Stimulated activated CD4-positive, alpha-beta T cell treated with anti-CD3 and anti-CD28 coated beads, Interleukin-1b, Interleukin-23, amount 100 ng/mL, for 1 hour (primary cell): ENCODE measurements at places on chromosomes 3 and 15.

- DNase-seq: no peak
These were observed 1.9 kb downstream of the DUOXA2 start for GRCh38 chr15:45116006-45116481.

DNA sequence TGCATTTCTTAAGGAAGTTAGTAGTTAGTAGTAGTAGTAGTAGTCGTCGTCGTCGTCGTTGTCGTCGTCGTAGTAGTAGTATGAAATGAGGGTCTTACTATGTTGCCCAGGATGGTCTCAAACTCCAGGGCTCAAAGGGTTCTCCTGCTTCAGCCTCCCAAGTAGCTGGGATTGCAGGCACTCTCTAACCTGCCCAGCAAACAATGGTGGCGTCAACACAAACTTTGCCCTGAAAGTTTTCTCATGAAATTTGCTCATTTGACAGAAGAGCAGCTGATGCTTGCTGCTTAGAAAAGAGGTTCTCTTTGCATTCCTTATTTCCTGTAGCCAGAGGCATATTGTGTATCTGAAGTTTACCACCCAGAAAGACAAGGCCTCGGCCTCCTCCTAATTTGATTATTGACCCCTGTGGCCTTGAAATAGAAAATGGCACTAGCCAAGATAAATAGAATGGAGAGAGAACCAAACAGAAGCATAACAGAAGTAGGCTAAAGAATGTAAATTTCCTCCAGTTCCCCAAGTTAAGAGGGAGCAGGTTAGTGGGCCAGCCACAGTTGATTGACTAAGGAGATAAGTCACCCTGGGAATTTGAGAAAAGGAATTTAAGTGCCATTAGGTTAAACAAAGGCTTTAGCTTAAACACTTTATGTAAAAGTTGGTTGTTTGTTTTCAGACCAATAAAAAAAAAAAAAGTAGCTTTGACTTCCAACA is 166.2 kb upstream of the ROBO2 start:
- DNase-seq: no peak

GRCh38 chr3:168251371-168251770 is 155.6 kb upstream of the GOLIM4 start:
- DNase-seq: no peak

GRCh38 chr3:5309171-5309570 is 121.7 kb downstream of the EDEM1 start:
- no peak for DNase-seq

- DNase-seq: no peak
These were observed 10.8 kb downstream of the PLA1A start for GRCh38 chr3:119608405-119609000.

- no peak for DNase-seq
These were observed 441.3 kb downstream of the MAGI1 start for GRCh38 chr3:65597226-65597951.

GRCh38 chr3:46849686-46850467 is 13.4 kb downstream of the MYL3 start:
- DNase-seq: no peak

GRCh38 chr3:125232401-125232800 is 19.9 kb upstream of the SLC12A8 start:
- no peak for DNase-seq

- no peak for DNase-seq
These were observed 3.1 kb upstream of the PLA2G4F start for GRCh38 chr15:42159381-42160015.

DNA sequence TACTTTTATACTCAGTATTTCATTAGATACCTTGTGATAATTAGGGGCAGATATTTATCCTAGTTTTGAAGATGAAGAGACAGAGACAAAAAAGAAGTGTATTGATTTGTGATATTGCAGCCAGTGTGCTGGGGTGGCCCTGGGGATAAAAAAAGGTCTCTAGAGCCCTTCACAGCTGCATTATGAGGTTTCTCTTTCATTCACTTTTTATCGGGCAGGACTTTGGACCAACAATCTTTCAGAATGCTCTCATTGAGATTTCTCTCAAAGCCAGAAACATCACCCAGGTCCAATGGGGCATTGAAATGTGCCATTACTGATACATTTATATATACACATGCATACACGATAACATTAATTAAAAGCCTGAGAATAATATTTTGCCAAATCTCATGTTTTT is 20.5 kb upstream of the SELENOT start:
- DNase-seq: no peak

GRCh38 chr3:141019244-141019643 is 31.9 kb upstream of the SPSB4 start:
- no peak for DNase-seq

- DNase-seq: no peak
These were observed 18.5 kb upstream of the PDHB start for GRCh38 chr3:58452176-58452575.

- no peak for DNase-seq
These were observed 9.4 kb upstream of the CMSS1 start for GRCh38 chr3:99808163-99808794.

- DNase-seq: no peak
These were observed 38.1 kb upstream of the CD200R1L start for GRCh38 chr3:112884678-112885290.

DNA sequence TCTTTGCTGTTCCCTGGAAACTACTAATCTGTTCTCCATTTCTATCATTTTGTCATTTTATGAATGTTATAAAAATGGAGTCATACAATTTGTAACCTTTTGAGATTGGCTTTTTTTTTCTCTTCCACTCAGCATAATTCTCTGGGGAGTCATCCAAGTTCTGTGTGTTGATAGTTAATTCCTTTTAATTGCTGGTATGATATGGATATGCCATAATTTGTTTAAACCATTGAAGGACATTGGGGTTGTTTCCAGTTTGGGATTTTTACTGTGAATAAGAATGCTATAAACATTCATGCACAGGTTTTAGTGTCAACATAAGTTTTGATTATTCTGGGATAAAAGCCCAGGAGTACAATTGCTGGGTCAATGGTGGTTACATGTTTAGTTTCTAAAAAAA is 279.4 kb downstream of the WNT5A start:
- no peak for DNase-seq

- DNase-seq: no peak
These were observed 313.4 kb downstream of the CNTN6 start for GRCh38 chr3:1406250-1406649.
